Lower leg skin (tissue), 4 donors: ENCODE measurements at places on chromosomes 3 and 15. TPM values are rescaled to one million over a fixed set of nuclear protein-coding genes. Genes with fewer than 3 reads are reported as not detected.

SERINC4 gene
- not detected for total RNA-seq

GOLGA8J gene
- total RNA-seq = not detected

HRG gene
- total RNA-seq = not detected

CMSS1 gene
- total RNA-seq = 3.7 TPM
